ENCODE measurements at places on chromosomes 2 and 18.

GRCh38 chr2:10753876-10754275, 32.4 kb downstream of the ATP6V1C2 start:
- DNase-seq = no peak

DNA sequence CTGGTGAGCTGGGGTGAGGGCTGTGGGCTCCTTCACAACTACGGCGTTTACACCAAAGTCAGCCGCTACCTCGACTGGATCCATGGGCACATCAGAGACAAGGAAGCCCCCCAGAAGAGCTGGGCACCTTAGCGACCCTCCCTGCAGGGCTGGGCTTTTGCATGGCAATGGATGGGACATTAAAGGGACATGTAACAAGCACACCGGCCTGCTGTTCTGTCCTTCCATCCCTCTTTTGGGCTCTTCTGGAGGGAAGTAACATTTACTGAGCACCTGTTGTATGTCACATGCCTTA, 10.5 kb downstream of the PROC start:
- no peak for DNase-seq

GRCh38 chr2:207103132-207103531, 62.6 kb downstream of the KLF7 start:
- no peak for DNase-seq

DNA sequence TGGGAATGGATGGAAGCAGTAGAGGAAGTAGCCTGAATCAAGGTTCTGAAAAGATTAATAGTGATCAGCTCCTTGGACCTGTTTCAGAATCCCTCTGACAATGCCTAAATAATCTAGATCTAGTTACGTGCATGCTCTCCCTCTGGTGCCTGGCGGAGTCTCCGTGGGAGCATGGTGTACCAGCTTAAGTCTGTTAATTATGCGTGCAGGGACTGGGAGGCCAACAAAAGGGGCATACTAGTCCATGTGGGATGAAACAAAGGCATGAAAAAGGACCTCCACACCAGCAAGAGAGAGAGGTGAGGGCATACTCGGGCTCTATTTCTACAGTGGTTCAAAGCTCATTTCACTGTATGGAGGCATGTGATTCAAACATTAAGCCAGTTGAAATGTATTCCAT, 200.3 kb downstream of the DPP4 start:
- DNase-seq = no peak

DNA sequence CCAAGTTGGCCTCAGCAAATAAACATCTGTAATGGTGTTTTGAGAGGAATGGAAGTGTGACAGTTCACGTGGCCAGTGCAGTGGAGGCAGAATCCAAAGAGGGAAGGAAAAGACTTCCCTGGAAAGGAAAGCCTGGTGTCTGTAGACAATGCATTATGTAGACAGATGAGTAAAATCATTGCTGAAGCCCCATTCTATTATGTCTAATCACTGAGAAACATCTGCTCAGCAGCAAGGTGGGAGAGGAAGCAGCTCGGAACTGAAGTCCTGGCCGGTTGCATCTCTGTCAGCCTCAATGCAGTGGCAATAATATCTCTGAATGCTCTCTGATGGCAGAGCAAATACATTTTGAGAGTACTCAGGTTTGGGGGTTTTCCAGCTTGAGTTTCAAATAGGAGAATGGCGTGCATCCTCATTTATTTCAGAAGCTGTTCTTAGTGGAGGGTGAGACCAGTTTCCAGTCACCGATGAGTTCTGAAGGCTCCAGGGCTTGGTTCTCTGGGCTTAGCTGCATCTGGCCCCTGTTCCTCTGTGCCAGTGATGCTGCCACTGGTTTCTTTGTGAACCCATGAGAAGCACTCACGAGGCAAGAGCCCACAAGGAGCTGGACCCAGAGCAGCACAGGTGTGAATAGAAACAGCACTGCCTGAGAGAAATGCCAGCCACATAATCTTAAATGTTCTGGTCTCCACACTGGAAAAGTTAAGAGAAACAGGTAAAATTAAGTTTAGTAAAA, 63.3 kb downstream of the RPIA start:
- DNase-seq = no peak

GRCh38 chr2:79446313-79446712, 66.5 kb upstream of the CTNNA2 start:
- DNase-seq = no peak

DNA sequence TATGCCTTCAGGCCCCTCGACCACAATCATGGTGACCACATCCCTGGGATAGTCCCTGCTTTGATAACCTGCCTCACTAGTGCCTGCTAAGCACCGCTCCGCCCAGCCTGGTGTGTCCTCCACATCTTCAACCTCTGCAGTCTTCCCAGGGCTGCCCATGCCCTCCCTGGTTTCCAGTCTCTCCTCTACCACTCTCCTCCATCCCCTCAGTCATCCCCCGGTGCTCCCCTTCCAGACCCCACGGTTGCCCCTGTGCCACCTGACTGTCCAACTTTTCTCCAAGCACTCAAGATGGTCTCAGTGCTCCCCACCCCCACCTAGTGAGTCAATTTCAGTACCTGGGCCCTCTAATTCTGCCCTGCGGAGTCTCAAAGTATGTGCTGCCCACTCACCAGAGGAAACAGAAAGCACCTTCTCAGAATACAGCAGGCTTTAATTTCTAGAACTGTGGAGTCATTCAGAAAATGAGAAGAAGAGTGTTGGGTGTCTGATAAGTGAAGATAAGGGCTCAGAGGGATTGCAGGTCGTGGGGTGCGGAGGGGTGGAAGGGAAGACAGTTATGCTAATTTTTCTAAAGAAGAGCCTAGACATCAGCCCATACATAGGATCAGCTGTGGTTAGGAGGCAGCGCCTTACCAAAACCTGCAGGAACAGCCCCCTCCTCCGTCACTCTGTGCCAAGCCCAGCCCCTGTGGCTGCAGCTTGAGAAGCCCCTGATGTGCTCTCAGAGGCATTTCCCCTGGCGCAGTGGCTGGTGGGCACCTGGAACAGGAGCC, 53.6 kb upstream of the CAB39 start:
- DNase-seq = no peak

DNA sequence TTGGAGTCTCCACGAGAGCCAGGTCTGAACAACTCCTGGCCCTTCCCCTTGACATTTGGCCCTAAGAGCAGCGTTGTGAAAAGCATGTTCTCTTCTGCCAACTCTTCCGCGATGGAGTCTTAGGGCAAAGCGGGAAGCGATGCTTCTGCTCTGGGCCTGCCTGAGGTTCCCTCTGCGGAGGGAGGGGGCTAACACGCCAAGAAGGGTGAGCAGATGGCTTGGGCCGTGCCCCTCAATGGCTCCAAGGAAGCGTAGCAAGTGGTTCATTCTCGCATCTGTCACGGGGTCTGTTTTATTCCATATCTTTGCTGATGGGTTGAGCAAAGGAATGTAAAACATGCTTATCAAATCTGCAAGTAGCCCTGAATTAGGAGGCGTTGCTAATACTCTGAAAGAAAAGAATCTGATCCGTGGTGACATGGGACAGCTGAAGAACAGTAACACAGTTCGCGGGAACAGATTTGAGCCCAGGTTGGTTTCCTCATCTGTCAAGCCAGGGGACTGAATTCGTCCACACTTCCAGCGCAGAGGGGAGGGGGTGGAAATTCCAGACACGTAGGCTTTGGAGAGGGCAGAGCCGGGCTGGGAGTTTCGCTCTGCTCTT, 38.0 kb downstream of the DNMT3A start:
- DNase-seq = no peak

- DNase-seq = no peak
These were observed 16.9 kb downstream of the QPCT start for GRCh38 chr2:37361216-37361815.

- DNase-seq = no peak
These were observed 37.1 kb downstream of the BCL2L11 start for GRCh38 chr2:111157798-111158197.

- no peak for DNase-seq
These were observed 39.0 kb downstream of the RELCH start for GRCh38 chr18:62226047-62226446.

- DNase-seq = no peak
These were observed 107.9 kb downstream of the KLHL29 start for GRCh38 chr2:23492921-23493320.

GRCh38 chr2:98585386-98585785, 22.9 kb downstream of the COA5 start:
- no peak for DNase-seq

DNA sequence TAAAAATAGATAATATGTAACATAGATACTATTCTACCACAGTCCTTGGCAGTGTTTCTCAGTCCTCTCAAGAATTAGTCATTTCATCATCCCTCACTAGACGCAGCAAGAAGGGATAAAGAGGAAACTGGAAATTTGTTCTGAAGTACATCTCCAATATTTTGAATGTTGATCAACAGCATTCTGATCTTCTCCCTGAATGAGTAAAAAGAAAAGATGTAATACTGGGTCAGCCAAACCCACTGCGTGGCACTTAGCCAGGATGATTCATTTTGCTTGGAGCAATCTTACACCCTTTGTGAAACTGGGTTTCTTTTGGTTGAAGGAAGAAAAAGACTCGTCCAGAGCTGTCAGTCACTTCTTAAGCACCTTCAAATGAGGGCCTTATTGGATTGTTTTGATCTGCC, 54.1 kb downstream of the TAF1B start:
- DNase-seq = peak; percentile 88

DNA sequence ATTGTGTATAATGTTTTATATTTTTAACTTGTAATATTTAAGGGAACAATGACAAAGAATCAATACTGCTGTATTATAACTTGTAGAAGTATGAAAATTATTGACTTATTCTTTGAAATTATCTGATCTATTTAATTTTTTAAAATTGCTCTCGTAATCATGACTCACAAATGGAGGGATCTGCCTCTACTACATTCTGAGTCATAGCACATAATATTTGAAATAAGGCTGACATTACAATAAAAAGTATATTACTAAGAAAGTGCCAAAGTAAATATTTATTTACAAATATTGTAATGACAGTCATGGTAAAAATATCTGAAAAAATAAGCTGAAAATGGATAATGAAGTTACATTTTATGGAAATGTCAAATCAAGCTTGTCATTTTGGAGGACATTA, 1144.6 kb upstream of the CDH2 start:
- DNase-seq = no peak

DNA sequence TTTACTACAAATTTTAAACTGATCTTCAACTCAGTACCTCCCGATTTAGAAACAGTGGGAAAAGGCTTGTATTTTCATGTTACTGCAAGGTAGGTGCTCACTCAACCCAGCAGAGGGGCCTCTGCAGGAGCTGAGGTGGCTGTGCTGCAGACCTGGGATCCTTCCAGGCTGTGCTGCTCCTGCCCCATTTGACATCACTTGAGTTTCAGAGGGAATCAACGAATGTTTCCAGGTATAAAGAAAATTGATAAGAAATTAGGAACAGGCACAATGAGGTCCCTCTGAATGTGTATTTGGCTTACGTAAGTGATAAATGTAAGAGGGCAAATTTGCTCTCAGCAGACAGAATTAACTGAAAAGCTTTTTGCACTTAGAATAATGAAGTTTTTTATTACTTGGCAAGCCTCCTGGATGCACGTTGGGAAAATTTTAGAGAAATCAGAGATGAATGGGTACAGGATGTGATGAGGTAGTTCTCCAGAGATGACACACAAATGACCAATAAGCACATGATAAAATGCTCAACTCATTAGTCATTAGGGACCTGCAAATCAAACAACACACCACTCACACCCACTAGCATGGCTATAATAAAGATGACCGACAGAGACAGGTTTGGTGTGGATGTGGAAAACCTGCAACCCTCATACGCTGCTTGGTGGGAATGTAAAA, 114.0 kb downstream of the NOL10 start:
- no peak for DNase-seq

GRCh38 chr2:181810823-181811695, 80.5 kb upstream of the ITPRID2 start:
- no peak for DNase-seq
